ENCODE measurements at places on chromosomes 5 and 9.

DNA sequence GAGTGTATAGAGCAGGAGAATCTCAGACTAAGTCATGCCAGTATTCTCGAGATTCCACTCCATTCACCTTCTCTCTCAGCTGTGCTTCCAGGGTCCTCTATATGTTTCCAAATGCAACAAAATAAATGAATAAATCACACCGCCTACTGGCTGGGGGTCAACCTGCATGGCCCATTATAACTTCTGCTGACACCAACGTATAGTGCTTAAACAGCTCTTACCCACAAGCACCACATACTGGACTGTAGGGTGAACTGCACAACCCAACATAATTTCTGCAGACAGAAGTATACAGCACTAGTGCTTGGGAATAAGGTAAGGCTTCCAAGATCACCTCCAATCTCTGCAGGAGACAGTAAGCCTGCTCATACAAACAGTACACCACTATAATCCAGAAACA, 33.1 kb upstream of the HTR4 start:
- peak; percentile 78 for DNase-seq

- DNase-seq = peak; percentile 80
These were observed 20.7 kb upstream of the CTSV start for GRCh38 chr9:97059626-97060025.

DNA sequence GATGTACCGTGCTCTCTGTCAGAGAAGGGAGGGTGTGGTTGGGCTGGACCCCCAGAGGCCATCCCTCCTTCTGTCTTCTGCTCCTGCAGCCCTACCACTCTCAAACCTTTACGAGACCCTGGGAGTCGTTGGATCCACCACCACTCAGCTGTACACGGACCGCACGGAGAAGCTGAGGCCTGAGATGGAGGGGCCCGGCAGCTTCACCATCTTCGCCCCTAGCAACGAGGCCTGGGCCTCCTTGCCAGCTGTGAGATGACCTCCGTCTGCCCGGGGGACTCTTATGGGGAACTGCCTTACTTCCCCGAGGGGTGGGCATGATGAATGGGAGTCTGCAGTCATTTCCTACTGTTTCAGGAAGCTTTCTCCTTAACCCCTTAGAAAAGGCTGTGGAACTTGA, 17.5 kb downstream of the TGFBI start:
- no peak for DNase-seq

- no peak for DNase-seq
These were observed 761.2 kb downstream of the TAF11L14 start for GRCh38 chr5:18395126-18396110.

GRCh38 chr9:2336055-2336454, 285.5 kb upstream of the VLDLR start:
- DNase-seq = no peak

DNA sequence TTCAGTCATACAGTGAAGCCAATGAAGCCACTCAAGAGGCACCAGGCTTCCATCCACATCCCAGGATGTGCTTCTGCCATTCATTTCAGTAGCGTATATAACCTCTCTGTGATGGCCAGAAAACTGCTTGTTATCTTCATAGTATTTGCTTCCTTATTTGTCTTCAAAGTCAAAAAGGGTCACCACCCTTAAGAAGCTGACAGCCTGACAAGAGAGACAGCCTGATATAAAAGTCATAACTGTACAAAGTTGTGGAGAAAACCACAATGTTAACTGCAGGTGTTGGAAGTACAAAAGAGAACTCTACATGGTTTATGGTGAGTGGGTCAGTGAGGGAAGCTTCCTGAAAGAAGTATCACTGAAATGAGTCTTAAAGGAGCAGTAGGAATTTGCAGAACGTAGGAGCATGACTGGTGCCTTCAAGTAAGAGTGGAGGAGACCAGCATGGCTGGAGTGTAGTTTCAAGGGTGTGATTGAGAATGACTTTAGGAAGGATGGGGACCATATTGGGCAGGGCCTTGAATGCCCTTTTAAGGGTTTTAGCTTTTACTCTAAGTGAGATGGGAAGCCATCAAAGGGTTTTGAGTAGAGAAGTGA, 33.7 kb downstream of the NIM1K start:
- DNase-seq = no peak

GRCh38 chr9:19331877-19332276, 48.2 kb downstream of the RPS6 start:
- DNase-seq = no peak

DNA sequence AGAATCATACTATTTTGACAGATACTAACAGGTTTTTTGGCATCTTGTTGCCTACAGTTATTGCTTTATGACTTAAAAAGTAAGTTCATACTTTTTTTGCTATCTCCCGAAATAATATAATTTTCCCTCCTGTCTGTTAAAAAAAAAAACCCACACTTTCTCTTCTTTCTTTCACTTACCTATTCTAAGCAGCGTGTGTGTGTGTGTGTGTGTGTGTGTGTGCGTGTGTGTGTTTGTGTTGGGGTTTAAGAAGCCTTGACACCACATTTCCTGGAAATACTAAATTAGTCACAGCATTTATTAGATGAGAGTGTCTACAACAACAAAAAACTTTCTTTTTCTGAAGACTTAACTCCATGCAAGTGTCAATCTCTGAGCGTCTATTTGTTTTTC, 12.4 kb downstream of the TNFAIP8 start:
- DNase-seq = no peak

DNA sequence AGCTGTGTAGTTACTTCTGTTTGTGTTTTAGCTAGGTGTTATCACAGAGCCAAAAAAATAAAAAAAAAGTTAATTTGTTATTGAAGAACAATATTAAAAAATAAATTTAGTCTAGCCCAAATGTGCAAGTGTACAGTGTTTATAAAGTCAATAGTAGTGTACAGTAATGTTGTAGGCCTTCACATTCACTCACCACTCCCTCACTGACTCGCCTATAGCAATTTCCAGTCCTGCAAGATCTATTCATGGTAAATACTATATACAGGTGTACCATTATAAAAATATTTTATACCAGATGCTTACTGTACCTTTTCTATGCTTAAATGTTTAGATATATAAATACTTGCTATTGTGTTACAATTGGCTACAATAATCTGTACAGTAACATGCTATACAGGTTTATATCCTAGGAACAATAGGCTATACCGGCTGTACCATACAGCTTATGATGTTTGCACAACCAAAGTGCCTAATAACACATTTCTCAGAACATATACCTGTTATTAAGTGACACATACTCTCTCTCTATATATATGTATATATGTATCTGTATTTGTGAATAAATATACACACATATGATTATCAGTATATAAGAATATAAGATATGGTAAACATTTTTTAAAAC, 341.4 kb upstream of the EDIL3 start:
- DNase-seq = no peak

DNA sequence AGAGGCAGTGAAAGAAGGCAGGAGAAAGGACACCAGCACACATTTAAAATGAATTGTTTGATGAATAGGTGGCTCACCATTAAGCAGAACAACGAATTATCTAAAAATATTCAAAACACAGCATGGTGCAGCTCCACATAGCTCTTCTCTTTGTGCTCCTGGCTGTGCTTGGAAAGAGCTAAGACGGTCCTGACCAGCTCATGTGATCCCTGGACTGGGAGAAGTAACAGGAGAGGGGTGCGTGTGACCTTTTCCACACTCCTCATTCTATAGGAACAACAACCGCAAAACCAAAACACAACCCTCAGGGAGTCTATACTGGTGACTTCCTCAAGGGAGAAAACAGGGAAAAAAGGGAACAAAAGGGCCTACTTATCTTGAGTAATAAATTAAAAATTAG, 140.5 kb downstream of the DIRAS2 start:
- DNase-seq = no peak

DNA sequence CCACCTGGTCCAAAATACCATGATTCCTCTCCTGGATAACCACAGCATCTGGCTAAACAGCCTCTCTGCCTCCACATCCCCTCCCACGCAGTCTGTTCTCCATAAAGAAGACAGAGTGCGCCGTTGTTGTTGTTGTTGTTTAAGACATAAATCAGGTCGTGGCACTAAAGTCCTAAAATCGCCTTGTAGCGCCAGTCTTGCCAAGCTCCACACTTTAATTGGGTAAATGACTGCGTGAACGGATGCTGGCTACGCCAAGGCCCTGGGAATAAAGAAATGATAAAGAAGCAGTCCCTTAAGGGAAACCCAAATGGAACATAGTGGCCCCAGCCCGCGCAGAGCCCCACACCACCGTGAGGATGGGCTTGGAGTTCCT, 364 bp upstream of the SFXN1 start:
- no peak for DNase-seq

- DNase-seq = no peak
These were observed 28.4 kb downstream of the COL23A1 start for GRCh38 chr5:178561746-178562264.

DNA sequence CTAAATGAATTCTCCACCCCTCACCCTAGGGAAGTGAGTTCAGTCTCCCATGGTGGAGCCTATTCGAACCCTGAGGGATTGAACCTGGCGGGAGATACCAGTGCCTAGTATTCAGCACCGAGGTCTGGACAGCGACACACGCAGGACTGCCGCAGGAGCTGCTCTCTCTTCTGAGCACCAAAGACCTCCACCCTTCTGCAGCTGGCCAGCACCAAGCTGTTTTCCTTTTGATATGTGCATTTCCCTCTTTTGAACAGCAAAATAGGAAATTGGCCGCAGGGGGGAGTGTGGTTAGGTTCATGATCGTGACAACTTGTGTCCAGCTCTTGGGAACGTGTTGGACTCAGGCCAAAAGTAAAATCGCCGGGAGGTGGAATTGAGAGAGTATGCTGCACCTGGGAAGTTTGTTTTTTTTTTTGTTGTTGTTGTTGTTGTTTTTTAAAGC, 1.2 kb upstream of the PCSK1 start:
- peak; percentile 78 for DNase-seq

- DNase-seq = no peak
These were observed 14.3 kb downstream of the MOCS2 start for GRCh38 chr5:53095217-53095616.

Measured in MCF 10A (cell line).